ENCODE measurements at places on chromosomes 5 and 9.

- DNase-seq: no peak
Observed at GRCh38 chr9:33211695-33212393, 28.1 kb upstream of the SPINK4 start.

- no peak for DNase-seq
Observed at GRCh38 chr9:108197008-108197365, 658.8 kb downstream of the ACTL7B start.

DNA sequence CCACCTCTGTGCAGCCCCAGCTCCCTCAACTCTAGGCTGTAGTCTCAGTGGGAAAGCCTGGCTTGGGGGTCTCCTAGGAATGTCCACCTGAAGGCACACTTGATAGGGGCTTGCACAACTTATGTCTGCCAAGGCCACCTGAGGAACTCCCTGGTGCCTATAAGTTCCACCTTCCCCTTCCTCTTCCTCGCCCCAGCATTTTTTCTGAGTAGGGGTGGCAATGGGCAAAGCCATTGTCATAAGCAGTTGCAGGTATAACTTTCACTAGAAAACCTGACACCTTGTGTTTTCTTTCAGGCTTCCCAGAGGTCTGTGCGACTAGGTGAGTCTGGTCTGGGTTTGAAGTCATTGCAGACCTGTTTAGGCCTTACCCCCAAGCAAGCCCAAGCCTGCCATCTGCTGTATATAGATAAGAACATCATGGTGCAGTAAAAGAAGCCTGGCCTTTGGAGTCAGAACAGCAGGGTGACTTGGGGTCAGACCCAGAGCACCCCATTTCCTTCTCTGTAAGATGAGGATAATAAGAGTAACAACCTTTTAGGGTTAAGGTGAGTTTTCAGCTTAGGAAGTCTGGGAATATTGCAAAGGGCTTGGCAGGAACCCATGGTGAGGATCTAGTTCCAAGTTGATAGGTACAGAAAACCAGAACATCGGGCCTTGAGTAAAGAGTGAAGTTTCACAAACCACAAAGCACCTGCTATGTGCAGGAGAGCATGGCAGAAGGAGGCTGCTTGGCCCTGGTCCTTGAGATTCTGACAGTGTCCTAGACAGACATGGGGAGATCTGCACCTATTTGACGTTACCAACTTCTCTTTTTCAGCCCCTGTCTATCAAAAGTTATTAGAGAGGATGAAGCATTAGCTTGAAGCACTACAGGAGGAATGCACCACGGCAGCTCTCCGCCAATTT lies 33.8 kb downstream of the TGFBI start:
- peak; percentile 16 for DNase-seq

DNA sequence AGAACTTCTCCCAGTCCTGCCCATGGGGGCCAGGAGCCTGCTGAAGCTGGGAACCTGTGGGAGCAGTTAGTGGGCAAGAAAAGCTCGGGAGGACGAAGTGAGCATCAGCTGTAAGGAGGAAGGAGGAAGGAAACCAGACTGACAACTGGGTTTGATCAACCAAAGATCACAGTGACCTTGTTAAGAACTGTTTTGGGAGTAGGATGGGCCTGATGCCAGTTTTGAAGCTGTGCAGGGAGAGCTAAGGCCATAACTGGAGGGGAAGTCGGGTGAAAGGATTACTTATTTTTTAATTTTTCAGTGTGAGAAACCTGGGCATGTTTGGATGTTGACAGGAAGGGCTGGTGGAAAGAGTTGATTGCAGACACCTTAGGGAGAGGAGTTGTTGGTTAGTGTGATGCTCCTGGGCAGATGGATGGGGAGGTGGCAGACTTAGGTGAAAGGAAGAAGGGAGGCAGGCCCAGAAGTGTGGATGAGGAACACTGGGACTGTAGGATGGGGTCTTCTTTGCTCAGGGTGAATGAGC lies 58.3 kb upstream of the KLF4 start:
- no peak for DNase-seq

DNA sequence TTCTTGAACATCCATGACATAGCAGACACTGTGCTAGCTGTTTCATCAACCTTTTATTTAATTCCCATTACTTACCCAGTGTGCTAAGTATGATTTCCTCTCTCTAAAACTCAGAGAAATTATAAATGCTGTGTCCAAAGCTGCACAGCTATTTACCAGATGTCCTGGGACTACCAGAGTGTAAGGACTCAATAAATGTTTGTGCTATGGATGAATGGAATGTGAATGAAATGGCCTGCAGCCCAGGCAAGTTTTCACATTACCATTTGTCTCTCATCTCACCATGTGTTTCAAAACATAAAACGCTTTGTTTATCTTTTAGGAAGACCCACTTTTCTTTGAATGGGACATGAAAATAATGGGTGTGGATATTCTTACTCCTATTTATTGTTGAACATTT lies 96.2 kb downstream of the ARHGEF28 start:
- DNase-seq: no peak

GRCh38 chr9:87276851-87277261 lies 220.8 kb upstream of the DAPK1 start:
- DNase-seq: no peak

GRCh38 chr5:35182910-35183535 lies 47.3 kb downstream of the PRLR start:
- DNase-seq: peak; percentile 77
